ENCODE measurements at places on chromosomes 12 and 14.

DNA sequence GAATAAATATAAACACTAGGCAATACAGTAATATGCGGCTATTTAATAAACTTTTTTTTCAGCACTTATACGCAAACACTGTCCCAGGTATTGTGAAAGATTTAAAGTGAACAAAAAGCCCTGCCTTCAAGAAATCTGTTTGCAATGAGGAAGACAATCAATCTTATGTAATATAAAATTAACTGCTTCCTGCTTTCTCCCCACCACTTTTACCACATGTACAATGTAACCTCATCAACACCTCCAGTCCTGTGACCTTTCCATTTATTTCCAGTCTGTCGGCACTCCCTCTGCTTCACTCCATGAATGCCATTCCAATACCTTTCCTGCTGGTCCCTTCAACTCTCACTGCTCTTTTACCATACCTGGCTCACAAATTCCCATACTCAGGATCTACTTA is 10.5 kb downstream of the SNX6 start:
- DNase-seq: no peak

DNA sequence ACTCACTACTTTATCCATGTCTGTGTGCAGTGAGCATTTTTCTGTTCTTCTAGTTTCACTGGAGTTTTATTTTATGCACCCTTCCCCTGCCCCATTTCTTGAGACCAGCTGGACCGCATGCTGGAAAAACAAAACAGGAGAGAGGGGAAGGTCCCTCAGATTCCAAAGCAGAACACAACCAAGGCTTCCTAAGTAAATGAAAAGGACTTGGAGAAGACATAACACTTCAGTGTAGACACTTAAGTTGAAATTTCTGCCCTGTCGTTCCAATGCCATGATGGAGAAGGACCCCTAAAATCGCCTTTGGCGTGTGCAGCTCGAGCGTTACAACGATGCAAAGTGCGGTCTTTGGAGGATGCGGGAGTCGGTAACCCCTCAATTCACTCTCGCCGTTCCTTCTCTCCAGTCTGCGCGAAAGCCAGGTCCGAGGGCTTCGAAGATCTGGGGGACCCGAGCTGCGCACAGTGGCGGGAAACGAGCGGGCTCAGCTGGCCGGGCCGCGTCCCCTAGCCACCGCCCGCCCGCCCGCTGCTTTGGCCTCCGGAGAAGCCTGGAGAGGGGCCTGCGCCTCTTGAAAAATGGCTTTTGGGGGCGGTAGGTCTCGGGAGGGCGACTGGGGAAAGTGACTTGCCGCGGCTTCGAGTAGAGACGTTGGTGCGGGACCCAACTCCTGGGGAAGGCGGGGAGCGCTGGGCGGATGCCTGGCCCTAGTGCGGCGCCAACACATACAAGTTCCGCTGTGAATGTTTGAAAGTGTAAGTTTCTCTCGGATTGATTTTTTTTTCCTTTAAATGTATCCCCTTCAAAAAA is 11.2 kb upstream of the HOXC13 start:
- DNase-seq: no peak

GRCh38 chr12:28851781-28852180 is 297.3 kb upstream of the FAR2 start:
- DNase-seq: no peak

GRCh38 chr12:115320967-115321366 is 637.0 kb upstream of the TBX3 start:
- DNase-seq: no peak

- DNase-seq: no peak
Measured at GRCh38 chr12:117522559-117522958, 161.1 kb upstream of the NOS1 start.

- DNase-seq: no peak
Measured at GRCh38 chr12:80299219-80299618, 144.8 kb upstream of the PTPRQ start.

GRCh38 chr14:60658211-60658690 is 9.0 kb upstream of the SIX1 start:
- DNase-seq: no peak

DNA sequence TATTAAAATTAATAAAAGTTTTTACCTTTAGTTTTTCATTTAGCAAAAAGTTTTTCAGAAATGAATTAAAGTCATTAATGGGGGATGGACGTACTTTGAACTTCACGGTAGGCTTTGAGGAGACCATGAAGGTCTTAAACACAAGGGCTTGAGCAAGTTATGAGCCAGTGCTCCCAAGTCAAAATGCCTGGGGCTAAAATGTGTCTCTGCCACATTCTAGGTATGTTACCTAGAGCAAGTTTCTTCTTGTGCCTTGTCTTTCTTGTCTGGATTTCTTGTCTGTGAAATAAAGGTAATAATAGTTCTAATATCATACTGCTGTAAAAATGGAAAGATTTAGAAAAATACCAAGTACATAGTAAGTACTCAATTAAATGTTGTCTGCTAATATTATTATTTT is 132.7 kb upstream of the USP15 start:
- DNase-seq: no peak

- DNase-seq: no peak
Measured at GRCh38 chr14:63276492-63277342, 42.0 kb downstream of the GPHB5 start.

DNA sequence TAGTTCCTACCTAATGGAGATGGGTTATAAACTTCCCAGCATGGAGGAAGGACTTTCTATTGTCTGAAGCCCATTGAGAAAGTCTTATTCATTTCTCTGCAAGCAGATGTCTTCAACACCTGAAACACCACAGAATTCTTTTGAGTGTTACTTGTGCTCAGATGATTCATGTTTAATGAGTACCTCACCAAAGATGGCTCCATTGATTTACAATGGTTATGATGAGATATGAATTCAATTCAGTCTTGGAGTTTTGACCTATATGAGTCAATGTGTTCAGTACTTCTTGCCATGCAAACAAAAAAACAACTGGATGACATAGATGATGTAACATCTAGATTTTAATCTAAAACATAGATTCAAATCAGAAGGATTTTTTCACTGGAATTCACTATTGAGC is 15.4 kb upstream of the PAWR start:
- no peak for DNase-seq

DNA sequence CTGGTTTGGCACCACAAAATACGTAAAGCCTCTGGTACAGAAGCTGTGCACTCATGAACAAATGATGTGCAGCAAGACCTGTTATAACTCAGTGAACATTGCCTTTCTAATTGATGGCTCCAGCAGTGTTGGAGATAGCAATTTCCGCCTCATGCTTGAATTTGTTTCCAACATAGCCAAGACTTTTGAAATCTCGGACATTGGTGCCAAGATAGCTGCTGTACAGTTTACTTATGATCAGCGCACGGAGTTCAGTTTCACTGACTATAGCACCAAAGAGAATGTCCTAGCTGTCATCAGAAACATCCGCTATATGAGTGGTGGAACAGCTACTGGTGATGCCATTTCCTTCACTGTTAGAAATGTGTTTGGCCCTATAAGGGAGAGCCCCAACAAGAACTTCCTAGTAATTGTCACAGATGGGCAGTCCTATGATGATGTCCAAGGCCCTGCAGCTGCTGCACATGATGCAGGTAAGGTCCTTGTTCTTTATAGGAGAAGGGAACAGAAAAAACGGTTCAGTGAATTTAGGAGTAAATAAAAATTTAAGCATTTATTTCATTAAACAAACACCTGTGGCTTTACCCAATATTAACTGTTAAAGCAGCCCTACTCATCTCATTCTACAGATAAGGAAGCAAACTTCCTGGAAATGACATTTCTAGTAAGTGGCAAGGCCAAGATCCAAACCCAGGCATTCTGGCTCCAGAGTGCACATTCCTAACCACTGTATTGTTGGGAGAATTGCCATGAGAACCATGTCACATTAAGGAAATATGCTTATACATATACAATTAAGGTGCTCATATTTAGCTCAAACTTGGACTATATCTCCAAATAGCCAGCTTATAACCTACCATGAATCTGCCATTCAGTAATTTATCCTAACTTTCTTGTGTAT is 11.7 kb downstream of the COCH start:
- DNase-seq: no peak

GRCh38 chr14:77979666-77980351 is 179.9 kb downstream of the ADCK1 start:
- no peak for DNase-seq

GRCh38 chr12:108543652-108544051 is 17.3 kb downstream of the SART3 start:
- DNase-seq: no peak

DNA sequence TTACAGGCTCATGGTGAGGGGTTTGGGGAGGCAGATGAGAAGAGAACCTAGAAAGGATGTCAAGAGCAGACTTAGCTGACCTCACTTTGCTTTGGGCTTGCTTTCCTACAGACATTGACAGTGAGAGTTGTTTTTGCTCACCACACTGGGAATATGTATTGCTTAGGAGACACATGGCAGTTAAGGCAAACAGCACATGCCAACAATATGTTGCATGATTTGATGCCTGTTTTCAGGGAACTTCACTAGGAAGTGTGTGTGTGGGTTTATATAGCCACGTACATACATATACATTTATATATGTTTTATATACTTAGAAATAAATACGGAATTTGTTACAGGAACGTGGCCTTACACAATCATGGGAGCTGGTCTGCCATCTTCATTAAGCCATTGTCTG is 346.1 kb downstream of the RGS6 start:
- no peak for DNase-seq

- no peak for DNase-seq
Measured at GRCh38 chr12:69913526-69913925, 88.5 kb downstream of the MYRFL start.

DNA sequence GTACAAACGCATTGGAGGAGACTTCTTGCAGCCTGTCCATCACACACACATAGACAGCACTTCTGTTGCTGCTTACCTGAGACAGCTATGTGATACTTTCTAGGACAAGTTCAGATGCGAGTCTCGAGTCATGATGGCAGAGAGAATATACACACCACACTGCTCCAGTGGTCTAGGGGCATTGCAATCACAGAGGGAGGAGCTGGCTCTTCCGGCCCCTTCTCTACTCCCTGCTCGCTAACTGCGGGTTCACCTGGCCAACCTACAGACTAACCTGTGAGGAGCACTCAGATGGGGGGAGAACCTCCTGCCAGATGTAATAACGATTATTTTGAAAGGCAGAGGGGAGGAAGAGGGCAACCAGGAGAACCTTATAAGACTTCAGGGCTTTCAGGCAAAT is 30.7 kb downstream of the EMP1 start:
- DNase-seq: no peak

DNA sequence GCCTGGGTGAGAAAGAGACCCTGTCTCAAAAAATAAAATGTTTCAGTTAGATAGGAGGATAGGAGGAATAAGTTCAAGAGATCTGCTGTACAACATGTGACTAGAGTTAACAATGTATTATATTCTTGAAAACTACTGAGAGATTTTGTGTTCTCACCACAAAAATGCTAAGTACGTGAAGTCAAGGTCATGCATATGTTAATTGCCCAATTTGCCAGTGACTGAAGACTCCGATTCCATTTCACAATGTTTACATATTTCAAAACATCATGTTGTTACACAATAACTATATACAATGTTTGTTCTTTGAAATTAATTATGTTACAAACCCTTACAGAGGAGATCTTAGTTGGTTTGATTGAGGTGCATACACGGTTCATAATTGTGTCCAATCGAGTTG is 52.1 kb downstream of the SLC15A4 start:
- DNase-seq: no peak

DNA sequence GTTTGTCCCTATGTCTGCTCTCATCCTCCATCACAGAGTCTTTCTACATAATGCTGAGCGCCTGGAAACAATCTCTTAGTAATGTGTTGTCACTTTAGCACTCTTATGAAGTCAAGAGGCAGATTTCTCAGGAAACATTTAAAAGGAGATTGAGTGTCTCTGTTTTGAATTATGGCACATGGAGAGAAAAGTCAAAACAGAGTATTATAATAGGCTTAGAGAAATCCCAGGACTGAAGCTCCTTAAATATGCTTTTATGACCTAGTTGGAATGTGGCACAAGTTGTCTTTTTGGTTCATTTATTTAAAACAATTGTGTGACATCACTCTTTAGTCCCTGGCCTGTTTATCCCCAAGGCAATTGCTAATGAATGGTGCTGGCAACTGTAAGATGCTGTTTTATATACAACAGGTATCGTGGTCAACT is 117.8 kb upstream of the HIF1A start:
- no peak for DNase-seq

DNA sequence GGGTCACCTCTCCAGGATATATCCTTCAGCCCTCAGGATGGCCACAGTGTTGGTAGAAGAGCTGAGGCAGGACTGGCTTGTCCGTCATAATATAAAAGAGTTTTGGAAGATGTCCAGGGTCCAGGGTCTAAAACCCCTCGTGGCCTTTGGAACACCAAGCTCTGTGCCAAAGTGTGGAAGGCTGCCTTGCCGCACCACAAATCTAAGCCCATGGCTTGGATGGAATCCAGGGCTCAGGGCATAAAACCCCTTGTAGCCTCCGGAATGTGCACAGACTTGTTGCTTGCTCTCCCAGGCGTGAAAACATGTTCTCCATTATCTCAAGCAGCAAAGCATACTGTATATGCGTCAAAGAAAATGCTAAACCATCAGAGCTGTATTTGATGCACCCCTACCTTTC is 46.7 kb downstream of the TNFAIP2 start:
- no peak for DNase-seq

DNA sequence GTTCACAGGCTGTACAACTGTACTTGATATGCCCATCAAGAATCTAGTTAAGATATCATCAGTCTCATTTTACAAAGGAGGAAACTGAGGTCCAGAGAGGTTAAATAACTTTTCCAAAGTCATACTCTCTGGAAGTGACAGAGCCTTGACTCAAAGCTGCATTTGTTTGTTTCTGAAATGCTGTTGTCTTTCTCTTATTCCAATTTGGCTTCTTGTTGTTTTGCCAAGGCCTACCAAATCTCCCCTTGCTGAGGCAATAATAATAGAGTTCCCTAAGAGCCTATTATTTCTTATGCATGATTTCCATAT is 79.8 kb upstream of the C12orf71 start:
- DNase-seq: no peak

- no peak for DNase-seq
Measured at GRCh38 chr14:52190337-52190931, 77.1 kb upstream of the PTGDR start.

DNA sequence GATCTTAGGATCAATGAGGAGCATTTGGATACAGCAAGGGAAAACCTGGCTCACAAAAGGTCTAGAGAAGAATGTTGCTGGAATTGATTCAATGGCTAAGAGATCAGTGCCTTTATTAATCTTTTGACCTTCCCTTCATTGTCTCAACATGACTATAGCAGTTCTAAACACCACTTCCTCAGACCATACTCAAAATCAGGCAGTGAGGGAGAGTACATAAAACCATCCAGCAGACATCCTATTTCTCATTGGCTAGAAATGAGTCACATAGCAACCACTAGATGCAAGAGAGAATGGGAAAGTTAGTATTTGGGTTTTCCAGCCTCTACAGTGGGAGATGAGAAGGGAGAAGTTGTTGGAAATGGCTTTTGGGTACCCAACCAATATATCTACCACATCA is 151.4 kb upstream of the NUDT4 start:
- DNase-seq: no peak

Measured in stimulated activated CD8-positive, alpha-beta memory T cell treated with anti-CD3 and anti-CD28 coated beads, Interleukin-7, amount 100 ng/mL, for 4 hours (primary cell).